ENCODE measurements at places on chromosomes 2 and 18. TPM values are rescaled to one million over a fixed set of nuclear protein-coding genes. Genes with fewer than 3 reads are reported as not detected.

ANKRD30B gene
- not detected for polyA plus RNA-seq

GRCh38 chr18:78984941-78985784, 5.5 kb downstream of the SALL3 start:
- no peak for DNase-seq

GRCh38 chr2:164943289-164943688, 12.0 kb downstream of the SLC38A11 start:
- DNase-seq = no peak

OTOS gene
- not detected for polyA plus RNA-seq

All from muscle of back (tissue), 13 donors.